ENCODE measurements at places on chromosomes 11 and 22. TPM values are rescaled to one million over a fixed set of nuclear protein-coding genes. Genes with fewer than 3 reads are reported as not detected.

GRCh38 chr11:56716379-56716854, 17.5 kb downstream of the OR9G1 start:
- DNase-seq = no peak

- DNase-seq = no peak
Observed at GRCh38 chr11:17401316-17401715, 12.9 kb upstream of the KCNJ11 start.

DNA sequence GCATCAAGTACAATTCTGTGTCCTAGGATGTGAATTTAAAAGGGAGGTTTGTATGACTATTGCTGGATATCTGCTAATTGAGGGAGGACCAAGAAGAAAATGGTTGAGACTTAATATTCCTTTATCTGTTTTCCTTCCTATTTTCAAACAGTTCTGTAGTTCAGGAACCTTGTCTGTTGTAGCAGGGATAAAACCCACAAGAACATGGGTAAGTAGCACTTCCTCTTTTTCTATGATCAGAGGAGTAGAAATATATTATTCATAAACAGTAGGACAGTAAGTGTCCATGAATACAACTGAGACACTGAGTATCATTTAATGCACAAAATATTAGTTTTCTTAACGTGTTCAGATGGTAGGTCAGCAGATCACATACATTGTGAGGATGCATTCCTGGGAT, 7.6 kb downstream of the MS4A3 start:
- DNase-seq = no peak

GRCh38 chr11:123354371-123354975, 75.6 kb upstream of the GRAMD1B start:
- DNase-seq = no peak

DNA sequence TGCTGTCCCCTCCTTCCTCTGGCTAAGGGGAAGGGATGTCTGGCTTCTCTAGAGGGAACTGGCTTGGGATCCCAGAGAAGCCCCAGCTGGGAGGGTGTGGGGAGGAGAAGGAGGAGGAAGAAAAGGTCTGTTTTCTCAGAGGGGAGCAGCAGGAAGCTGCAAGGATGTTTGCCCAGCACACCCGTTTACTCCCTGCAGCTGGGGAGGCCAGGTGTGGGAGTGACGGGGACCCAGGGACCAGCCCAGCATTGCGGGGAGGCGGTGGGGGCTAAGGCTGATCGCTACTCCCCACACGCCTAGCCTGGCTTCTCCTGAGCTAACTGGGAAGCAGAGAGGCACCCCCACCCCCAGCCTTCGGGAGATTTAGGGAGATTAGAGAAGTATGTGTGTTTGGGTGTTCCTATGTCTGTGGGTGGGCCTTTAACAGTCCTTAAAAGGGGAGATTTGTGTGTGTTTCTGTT, 3.9 kb downstream of the CREB3L1 start:
- no peak for DNase-seq

GRCh38 chr22:27690599-27690998, 111.0 kb downstream of the MN1 start:
- no peak for DNase-seq

DNA sequence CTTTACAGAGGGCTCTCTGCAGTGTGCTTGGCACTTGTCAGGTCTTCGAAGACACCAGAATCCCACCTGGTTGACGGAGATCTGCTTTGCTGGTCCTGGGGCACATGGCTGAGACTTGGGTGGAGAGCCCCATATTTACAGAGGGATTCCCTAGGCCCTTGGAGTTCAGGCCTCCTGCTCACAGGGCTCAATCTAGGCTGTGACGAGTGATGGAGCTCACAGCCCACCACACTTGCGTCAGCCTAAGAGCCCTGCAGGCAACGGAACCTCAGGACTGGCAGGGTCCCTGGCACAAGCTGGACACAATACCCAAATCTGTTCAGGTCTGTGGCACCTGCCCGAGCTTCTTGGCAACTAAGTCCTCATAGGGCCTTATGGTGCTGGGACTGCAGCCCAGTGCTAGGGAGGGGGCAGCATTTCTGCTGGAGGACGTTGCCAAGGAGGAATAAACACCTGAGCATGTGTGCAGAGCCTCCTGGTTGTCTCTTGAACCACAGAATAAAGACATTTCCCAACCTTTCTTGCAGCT, 59.1 kb downstream of the KCNC1 start:
- DNase-seq = no peak

SLN gene
- not detected for polyA plus RNA-seq

DNA sequence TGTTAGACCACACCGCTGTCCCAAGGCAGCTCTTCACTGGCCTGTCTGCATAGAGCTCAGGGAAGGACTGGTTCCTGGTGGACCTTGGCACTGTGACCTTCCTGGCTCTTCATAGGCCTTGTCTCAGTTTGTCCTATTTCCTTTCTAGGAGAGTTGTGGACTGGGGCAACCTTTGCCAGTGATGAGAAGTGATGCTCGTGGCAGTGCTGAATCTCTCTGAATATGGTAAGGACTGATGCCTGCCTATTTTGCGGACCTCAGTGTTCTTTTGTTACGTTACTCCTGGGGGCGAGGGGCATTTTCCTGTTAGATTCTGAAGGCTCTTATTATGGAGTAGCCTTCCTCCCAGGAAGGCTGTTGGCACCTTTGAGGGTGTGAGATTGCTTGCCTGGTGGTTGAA, 24.2 kb downstream of the CABIN1 start:
- DNase-seq = no peak
